ENCODE measurements at places on chromosomes 12 and 14.

- H3K4me1 ChIP-seq = peaks cover 49% of the 10 kb centered on the region
- H3K27ac ChIP-seq = peak overlapping the region; percentile 83
- peak overlapping the region; percentile 65 for H3K4me3 ChIP-seq
- no peaks in the 10 kb centered on the region for H3K36me3 ChIP-seq
- H3K27me3 ChIP-seq = peaks cover 2% of the 10 kb centered on the region
Measured at GRCh38 chr12:4215229-4216186, 58.1 kb upstream of the CCND2 start.

DNA sequence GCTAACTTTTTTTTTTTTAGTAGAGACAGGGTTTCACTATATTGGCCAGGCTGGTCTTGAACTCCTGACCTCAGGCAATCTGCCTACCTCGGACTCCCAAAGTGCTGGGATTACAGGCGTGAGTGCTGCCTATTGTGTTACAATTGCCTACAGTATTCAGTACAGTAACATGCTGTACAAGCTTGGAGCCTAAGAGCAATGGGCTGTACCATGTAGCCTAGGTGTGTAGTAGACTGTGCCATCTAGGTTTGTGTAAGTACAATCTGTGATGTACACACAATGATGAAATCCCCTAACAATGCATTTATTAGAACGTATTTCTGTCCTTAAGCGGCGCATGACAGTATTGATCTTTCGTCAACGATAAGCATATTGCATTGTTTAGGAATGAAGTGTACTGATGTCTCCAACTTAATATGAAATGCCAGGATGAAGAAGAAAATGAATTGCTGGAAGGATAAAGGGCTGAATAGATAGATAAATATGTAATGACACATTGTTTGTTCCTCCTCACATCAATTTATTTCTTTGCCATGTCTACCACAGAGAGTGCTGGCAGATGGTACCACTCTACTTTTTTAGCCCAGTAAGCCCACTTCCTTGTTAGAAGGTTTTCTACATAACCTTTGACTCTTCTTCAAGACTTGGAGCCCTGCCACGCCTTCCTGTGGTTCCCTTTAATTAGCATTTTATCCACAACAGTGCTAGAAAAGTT, 467.5 kb downstream of the VRK1 start:
- H3K36me3 ChIP-seq = no peaks in the 10 kb centered on the region
- DNase-seq = no peak
- H3K27ac ChIP-seq = no peak overlapping the region
- no peaks in the 10 kb centered on the region for H3K27me3 ChIP-seq
- H3K4me3 ChIP-seq = no peak overlapping the region
- no peaks in the 10 kb centered on the region for H3K4me1 ChIP-seq

DNA sequence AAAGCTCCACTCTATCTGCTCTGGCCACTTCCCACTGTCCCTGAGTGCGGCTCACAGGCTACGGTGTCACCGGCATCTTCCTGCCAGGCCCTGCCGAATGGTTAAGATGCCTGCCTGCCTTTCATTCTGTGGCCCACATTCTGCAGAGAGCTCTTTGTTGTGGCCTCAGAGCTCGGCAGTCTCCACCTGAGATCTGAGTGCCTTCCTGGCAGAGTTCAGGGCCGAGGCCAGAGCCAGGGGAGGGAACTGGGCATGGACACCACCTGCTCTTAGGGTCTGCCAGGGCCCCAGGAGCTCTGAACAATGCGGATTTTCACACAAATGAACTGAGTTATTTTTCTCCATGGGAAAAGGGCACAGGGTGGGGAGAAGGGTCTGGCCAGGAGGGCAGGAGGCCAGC, 127.2 kb downstream of the RBM19 start:
- DNase-seq = no peak
- no peak overlapping the region for H3K27ac ChIP-seq
- H3K4me3 ChIP-seq = no peak overlapping the region
- no peaks in the 10 kb centered on the region for H3K27me3 ChIP-seq
- H3K4me1 ChIP-seq = no peaks in the 10 kb centered on the region
- no peaks in the 10 kb centered on the region for H3K36me3 ChIP-seq

GRCh38 chr14:84874436-84874835, 655.5 kb upstream of the FLRT2 start:
- H3K36me3 ChIP-seq = no peaks in the 10 kb centered on the region
- no peak overlapping the region for H3K27ac ChIP-seq
- DNase-seq = no peak
- H3K4me1 ChIP-seq = no peaks in the 10 kb centered on the region
- H3K4me3 ChIP-seq = no peak overlapping the region
- H3K27me3 ChIP-seq = no peaks in the 10 kb centered on the region

DNA sequence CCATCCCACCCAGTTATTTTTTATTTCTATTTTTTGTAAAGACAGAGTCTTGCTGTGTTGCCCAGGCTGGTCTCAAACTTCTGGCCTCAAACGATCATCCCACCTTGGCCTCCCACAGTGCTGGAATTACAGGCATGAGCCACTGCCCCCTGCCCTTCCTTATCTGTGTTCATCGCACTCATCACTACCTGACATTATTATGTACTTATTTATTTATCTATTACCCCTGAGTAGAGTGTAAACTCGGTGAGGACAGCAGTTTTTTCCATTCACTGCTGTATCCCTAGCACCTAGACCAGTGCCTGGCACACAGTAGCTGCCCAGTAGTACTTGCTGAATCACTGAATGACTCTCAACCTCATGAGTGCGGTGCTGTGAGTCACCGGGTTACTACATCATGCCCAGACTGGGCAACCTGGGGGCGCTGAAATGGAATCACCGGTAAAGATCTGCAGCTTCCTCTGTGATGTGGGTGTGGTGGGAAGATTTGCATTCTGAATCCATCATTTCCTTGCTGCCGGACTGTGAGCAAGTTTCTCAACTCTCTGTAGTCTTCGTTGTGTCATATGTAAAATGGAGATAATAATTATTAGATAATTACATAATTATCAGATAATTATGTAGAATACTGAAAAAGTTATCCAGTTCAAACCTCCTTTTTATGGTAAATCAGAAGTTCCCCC, 81.9 kb upstream of the USP44 start:
- no peak for DNase-seq
- H3K36me3 ChIP-seq = no peaks in the 10 kb centered on the region
- no peaks in the 10 kb centered on the region for H3K4me1 ChIP-seq
- H3K27ac ChIP-seq = no peak overlapping the region
- peaks cover 1% of the 10 kb centered on the region for H3K27me3 ChIP-seq
- no peak overlapping the region for H3K4me3 ChIP-seq

DNA sequence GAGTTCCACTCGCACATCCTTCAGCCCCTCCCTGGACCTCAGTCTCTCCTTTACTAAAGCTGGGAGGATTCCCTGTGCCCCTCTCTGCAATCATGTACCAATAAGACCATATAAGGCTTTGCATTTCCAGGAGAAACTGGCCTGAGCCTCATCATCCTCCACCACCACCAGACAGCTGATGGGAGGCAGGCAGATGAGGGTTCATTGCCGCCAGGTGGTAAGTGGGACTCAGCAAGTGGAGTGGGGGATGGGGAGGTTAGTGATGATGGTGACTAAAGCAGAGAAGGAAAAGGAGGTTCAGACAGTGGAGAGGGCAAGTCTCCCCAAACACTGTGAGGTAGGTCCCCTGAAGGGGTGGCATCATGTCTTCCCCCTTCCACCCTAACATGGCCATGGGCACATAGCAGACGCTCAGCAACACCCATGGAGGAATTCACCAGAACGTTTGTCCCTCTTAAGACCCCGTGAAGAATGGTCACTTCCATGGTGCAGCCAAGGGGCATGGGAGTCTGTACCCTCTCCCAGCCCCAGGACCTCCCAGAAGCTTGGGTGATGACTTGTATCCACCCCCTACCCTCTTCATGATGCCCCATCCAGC, 4.5 kb upstream of the TNFRSF1A start:
- DNase-seq = no peak
- H3K4me3 ChIP-seq = no peak overlapping the region
- H3K36me3 ChIP-seq = peaks cover 3% of the 10 kb centered on the region
- no peaks in the 10 kb centered on the region for H3K27me3 ChIP-seq
- H3K27ac ChIP-seq = no peak overlapping the region
